ENCODE measurements at places on chromosomes 7 and 10. TPM values are rescaled to one million over a fixed set of nuclear protein-coding genes. Genes with fewer than 3 reads are reported as not detected.

HOXA7 gene
- 12.4 TPM for polyA plus RNA-seq

HMX3 gene
- polyA plus RNA-seq: not detected

MEIG1 gene
- polyA plus RNA-seq: 0.97 TPM

AKR1C2 gene
- 9.7 TPM for polyA plus RNA-seq

FKBP6 gene
- not detected for polyA plus RNA-seq

AZGP1 gene
- polyA plus RNA-seq: 0.88 TPM

MGMT gene
- polyA plus RNA-seq: 3.8 TPM

OR6V1 gene
- not detected for polyA plus RNA-seq

GIMAP2 gene
- 7.8 TPM for polyA plus RNA-seq

SLC26A4 gene
- polyA plus RNA-seq: 0.13 TPM

CASP7 gene
- polyA plus RNA-seq: 24.5 TPM

STOX1 gene
- polyA plus RNA-seq: 7.8 TPM

CPA5 gene
- 0.30 TPM for polyA plus RNA-seq

GPR37 gene
- polyA plus RNA-seq: 0.13 TPM

TBL2 gene
- polyA plus RNA-seq: 15.3 TPM

HACD1 gene
- 21.6 TPM for polyA plus RNA-seq

GRCh38 chr7:1588978-1589377 is 19.1 kb upstream of the PSMG3 start:
- no peak for DNase-seq

DNA sequence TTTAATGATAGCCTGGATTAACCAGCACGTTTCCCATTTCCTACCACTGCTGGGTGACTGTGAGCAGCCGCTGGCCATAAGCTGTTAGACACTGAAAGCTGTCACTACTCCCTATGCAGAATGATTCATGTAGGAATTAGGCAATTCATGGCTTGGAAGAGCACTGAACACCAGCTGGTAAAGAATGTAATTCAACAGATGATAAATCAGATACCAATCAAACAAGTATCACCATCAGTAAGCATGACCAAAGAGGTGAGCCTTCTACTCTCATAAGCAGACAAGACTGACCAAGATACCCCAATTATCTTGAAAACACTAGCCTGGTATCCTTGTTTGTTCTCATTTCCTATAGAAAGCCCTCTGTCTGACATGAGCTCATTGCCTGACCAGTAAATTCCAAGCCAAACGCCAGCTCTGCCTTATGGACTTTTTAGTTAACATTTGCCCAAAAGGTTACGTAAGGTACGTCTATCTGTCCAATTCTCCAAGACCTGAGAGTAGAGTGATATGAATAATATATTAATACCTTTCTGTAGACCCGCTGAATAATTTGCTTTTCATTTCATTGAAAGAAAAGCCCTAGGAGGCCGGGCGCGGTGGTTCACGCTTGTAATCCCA is 127.7 kb downstream of the ELMO1 start:
- DNase-seq: no peak

- peak; percentile 92 for DNase-seq
Observed at GRCh38 chr7:117072620-117073118, 119.4 kb downstream of the ST7 start.

- no peak for DNase-seq
Observed at GRCh38 chr7:112594397-112594796, 113.6 kb downstream of the LSMEM1 start.

GRCh38 chr7:139854124-139854511 is 25.1 kb downstream of the TBXAS1 start:
- peak; percentile 81 for DNase-seq

DNA sequence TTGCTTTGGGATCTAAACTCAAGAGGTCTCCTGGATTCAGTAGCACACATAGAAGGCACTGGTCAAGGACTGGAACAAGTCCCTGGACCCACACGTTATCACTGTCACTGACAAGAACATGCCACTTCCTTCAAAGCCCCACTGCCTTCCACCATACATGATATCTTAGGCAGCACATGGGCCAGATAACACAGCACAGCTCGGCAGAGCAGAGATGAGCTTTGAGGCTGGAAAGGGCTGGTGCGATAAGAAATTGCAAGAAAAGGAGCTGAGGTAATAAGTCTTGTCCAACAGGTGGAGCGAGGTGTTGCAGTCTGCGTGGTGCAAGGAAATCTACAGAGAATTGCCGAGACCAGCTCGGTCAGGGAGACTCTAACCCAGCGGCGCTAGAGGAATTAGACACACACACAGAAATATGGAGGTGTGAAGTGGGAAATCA is 139.8 kb upstream of the CDK13 start:
- no peak for DNase-seq

- DNase-seq: no peak
Observed at GRCh38 chr7:2237109-2237602, 4.4 kb upstream of the MAD1L1 start.

- no peak for DNase-seq
Observed at GRCh38 chr10:6817770-6818169, 237.7 kb upstream of the PRKCQ start.

- peak; percentile 95 for DNase-seq
Observed at GRCh38 chr7:63900394-63901203, 98.0 kb upstream of the ZNF722 start.

GRCh38 chr10:103533827-103534226 is 40.3 kb downstream of the NEURL1 start:
- no peak for DNase-seq

DNA sequence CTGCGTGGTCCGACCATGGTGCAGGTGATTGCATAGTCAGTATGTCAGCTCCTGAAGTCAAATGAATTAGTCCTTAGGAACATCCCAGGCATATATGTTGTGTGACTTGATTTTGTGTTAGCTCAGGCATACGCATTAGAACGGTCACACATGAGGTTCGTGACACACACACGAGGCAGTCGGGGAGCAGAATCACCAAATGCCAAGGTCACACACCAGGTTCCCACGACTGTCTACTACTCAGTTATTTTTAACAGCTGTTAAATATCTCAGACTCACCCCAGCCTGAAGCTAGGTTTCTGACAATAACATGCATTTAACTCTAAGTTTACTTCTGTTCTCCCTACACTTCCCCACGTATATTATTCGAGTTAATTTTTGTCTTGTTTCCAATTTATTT is 54.8 kb downstream of the DYNC2I1 start:
- peak; percentile 65 for DNase-seq

- DNase-seq: no peak
Observed at GRCh38 chr7:16114633-16115032, 306.7 kb downstream of the CRPPA start.

DNA sequence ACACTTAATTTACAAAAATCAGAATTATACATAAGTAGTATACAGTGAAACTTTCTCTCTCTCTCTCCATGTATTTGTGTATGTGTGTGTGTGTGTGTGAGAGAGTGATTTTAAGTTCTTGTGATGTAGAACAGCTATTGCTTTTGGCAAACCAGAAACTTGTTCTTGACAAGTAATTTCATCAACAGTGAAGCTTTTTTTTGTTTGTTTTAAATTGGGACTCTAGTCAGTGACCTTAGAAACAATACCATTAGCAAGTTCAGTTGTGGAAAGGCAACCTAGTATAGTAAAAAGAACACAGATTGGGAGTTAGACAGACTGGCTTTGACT is 319.1 kb downstream of the PTEN start:
- DNase-seq: no peak

DNA sequence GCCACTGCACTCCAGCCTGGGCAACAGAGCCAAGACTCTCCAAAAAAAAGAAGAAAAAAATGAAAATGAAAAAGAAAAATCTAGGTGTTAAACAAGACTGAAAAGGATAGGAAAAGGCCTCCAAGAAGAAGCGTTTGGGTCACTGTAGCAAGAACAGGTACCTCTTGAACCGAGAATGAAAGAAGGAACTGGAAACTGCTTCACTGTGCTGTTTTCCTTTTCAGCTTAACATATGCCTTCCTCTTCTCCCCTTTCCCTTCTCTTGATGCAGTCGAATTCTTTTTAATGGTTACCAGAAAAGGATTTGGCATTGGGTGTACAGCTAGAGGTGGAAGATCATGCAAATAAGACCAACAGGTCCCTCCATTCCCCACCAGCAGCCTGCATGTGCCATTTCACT is 28.1 kb downstream of the LRRC4 start:
- no peak for DNase-seq

DNA sequence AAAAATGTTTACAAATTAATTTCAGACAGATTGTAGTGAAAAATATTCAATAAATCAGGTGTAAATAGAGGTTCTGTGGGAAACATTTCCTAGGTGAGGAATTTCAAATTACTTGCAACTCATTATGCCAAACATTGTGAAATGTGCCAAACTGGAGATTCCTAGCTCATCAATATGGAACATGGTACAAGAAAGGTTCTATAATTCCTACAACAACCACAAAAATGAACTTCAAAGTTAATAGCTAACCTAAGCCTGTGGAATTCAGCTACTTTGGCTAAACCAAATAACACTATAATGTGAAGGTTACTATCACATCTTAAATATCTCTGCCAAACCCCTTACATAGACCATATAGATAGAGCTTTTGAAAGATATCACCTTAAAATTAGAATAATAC is 223.3 kb upstream of the HGF start:
- no peak for DNase-seq

DNA sequence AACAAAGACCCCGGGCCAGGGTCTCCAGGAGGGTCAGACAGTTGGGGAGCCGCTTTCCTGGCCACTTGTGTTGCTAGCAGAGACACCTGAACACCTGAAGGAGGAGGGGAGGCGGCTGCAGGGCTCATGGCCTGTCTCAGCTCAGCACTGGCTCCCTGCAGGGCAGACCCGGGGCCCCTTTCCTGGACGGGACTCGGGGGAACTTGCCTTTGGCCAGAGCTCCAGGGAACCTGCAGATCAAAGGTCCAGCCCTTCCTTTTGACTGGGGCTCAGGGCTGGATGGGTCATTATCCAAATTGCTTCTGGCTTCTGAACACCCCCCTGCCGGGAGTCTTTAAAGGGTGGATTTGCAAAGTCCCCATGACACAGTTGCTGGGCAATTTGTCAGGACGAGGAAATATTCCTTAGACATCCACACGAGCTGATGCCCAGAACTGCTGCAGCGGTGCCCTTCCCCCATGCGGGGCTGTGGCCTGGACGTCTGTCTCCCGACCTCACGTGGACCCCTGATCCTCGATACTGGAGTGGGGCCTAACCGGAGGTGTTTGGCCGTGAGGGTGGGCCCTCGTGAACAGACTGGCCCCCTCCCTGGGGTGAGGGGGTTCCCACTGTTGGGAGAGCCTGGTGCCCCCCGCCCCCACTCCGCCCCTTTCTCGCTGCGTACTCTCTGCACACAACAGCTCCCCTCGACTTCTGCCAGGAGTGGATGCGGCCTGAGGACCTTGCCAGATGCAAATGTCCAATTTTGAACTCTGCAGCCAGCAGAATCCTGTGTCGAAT is 194.3 kb downstream of the ELFN1 start:
- no peak for DNase-seq

GRCh38 chr10:79159785-79160184 is 91.0 kb downstream of the ZMIZ1 start:
- DNase-seq: no peak

- no peak for DNase-seq
Observed at GRCh38 chr10:105702211-105702610, 1061.1 kb downstream of the SORCS3 start.

DNA sequence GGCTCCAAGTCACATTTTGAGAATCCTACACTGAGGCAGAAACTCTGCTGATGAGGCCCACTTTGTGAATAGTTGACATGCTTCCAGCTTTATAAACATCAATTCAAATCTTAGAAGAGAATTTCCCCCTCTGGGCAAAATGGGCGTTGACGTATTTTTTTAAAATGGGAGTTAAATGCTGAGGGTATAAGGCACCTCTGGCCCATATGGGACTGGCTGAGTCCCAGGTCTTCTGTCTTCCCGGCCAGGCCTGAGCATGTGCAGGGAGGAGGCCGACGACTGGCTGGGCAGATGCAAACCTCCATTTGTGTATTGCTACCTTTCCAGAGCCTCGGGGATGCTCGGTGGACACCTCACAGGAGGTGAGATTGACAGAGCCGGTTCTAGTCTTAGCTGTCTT is 37.7 kb downstream of the BUB3 start:
- DNase-seq: no peak

GRCh38 chr7:4702961-4703512 is 20.9 kb downstream of the FOXK1 start:
- DNase-seq: no peak

- DNase-seq: peak; percentile 45
Observed at GRCh38 chr7:137169282-137169698, 174.2 kb downstream of the PTN start.
